ENCODE measurements at places on chromosomes 13 and 19.

- no peak for DNase-seq
Observed at GRCh38 chr13:31225998-31226675, 26.4 kb downstream of the B3GLCT start.

- no peak for DNase-seq
Observed at GRCh38 chr13:48648446-48648845, 5.3 kb upstream of the CYSLTR2 start.

- no peak for DNase-seq
Observed at GRCh38 chr13:79593641-79594275, 112.8 kb downstream of the NDFIP2 start.

DNA sequence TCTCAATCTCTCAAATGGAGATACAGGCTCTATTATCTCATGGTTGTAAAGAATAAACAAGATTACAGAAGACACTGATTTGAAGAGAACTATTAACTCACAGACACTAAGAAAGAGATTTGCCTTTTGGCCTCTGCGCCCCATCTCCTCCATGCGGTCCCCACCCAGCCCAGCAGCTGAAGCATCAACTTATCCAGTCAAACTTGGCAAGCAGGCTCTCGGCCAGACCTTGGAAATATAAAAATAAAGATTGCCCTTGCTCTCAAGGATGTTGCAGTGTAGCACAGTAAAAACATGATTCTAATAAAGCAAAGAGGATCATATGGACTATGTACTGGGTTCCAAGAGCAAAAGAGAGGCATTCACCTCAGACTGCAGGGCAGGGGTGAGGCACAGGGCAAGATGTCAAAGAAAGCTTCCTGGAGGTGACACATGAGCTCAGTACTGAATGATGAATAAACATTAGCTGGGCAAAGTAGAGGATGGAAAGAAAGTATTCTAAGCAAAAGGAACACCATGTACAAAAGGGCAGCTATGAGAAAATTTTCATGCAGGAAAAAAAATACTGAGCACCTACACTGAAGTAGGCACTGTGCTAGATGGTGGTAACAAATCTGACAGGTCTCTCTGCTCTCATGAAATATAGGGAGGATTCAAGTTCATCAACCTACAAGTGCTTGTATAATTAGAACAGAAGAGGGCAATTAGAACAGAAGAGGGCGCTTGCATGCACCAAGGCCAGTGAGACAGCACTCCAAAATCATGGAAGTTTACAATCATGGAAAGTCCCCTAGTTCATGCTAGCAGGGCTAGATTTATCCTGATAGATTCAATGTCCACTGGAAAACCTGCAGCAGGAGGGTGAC, 85.0 kb downstream of the SACS start:
- DNase-seq: no peak

DNA sequence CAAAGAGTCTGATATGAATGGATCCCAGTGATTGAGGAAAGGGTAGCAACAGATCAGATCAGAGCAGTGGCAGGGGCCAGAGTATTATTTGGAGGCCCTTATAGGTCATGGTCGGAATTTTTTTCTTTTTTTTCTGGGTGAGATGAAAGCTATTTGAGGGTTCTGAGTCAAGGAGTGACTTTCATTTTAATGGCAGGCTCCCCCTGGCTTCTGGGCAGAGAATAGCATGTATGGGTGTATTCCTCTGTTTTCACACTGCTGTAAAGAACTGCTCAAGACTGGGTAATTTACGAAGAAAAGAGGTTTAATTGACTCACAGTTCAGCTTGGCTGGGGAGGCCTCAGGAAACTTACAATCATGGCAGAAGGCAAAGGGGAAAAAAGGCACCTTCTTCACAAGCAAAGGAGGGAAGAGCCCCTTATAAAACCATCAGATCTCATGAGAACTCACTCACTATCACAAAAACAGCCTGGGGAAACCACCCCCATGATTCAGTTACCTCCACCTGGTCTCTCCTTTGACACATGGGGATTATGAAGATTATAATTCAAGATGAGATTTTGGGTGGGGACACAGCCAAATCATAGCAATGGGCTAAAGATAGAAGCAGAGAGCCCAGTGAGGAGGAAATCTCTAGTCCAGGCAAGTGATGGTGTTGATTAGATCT, 3.0 kb upstream of the SLC6A16 start:
- DNase-seq: no peak

- no peak for DNase-seq
Observed at GRCh38 chr13:71621174-71622124, 245.6 kb downstream of the DACH1 start.

DNA sequence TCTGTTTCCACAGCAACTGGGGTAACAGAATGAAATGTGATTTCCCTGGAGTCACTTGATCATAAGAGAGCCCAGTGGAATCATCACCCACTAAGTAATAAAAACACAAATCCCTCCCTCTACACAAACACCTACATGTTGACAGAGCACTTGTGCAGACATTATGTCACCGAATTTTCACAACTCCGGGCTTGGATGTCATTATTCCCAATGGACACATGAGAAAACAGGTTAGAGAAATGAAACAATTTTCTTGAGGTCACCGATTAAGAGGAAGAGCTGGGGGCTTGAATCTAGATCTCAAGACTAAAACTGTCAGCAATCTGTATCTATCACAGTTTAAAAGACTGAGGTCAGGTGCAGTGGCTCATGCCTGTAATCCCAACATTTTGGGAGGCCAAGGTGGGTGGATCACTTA, 3.1 kb downstream of the XRCC1 start:
- DNase-seq: no peak

GRCh38 chr19:33236696-33237390, 11.2 kb upstream of the SLC7A10 start:
- DNase-seq: no peak

- DNase-seq: no peak
Observed at GRCh38 chr13:78770601-78771000, 111.6 kb upstream of the OBI1 start.

- no peak for DNase-seq
Observed at GRCh38 chr19:4557971-4558941, 1.2 kb downstream of the SEMA6B start.

DNA sequence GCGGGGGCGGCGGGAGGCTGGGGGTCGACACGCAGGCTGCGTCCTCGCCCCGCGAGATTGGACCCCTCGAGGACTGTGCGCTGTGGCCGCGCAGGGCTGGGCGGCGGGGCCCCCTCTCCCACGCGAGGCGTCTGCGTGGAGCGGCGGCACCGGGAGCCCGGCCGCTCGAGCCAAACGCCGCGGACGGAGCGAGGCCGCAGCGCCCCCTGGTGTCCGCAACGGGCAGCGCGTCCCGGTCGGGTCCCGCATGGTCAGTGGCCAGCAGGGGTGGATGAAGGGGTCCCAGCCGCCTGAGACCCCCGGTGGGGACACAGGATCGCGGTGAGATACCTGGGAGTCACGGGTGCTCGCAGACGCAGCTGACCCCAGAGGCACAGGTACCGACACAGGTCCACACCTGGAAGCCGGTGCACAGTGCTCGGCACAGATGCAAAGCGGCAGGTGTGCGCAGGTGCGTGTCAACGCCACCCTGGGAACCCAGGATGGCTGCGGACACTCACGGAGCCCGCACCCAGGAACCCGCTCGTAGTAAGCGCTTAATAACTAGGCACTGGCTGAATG, 2.1 kb upstream of the CIRBP start:
- DNase-seq: no peak

DNA sequence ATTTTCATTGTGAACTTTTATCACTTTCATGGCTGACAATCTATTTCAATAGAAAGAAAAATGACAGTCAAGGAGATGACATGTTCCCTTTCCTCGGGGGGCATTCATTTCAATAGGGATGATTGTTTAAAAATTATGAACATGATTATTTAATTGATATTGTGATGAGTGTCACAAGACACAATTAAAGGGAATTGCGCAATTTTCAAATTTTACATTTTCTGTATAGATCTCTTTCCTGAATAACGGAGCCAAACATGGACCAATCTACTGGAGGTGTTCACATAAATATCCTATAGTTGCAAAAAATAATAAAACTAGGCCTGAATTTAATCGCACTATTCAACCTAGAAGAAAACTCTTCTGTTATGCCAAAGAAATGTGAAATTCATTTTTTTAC, 1274.6 kb downstream of the SLITRK5 start:
- DNase-seq: no peak

DNA sequence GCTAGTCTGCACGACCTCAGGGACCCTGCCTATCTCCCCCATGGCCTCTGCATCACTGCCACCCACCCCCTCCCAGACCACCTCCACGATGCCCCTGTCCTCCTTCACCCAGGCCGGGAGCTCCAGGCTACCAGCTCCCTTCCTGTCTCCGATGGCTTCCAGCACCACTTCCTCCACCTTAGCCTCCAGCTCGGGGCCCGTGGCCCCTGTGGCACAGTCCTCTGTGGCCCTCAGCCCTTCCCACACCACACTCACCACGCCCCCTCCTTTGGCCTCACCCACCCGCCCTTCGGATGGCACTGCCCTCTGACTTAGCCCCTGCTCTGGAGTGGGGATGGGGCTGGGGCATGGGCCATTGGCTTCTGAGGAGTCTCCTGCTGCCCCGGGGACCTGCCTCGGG, 7.2 kb downstream of the PALM3 start:
- DNase-seq: no peak

- no peak for DNase-seq
Observed at GRCh38 chr13:99057310-99057975, 79.6 kb upstream of the DOCK9 start.

DNA sequence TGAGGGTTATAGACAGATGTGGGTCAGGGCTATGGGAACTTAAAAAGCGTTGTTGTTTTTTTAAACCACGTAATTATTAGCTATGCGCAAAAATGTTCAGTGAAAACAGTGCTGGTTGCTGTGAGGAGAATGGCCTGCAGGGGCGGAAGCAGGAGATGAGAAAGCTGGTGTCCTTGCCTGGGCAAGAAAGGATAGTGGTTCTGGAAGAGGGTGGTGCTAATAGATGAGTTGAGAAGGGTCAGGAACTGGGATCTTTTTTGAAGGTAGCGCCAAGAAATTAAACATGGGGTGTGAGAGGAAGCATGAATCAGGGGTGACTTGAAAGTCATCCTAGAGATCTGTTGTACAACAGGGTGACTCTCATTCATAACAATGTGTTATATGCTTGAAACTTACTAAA, 4.8 kb upstream of the SMG9 start:
- DNase-seq: no peak

- DNase-seq: no peak
Observed at GRCh38 chr13:26679411-26680122, 81.0 kb downstream of the GPR12 start.

DNA sequence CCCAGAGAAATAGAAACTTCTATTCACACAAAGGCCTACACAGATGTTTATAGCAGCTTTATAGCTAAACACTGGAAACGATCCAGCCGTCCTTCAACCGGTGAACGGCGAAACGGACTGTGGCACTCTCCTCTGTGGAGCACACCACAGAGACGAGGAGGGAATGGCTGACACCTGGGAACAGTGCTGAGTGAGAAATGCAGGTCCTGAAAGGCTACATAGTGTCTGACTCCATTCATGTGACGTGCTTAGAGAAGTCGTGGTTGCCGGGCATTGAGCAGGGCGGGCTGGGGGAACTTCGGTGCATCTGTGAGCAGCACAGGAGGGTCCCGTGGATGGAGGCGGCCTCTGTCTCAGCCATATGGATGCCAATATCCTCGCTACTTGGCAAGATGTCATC, 3.1 kb upstream of the GRK1 start:
- no peak for DNase-seq

DNA sequence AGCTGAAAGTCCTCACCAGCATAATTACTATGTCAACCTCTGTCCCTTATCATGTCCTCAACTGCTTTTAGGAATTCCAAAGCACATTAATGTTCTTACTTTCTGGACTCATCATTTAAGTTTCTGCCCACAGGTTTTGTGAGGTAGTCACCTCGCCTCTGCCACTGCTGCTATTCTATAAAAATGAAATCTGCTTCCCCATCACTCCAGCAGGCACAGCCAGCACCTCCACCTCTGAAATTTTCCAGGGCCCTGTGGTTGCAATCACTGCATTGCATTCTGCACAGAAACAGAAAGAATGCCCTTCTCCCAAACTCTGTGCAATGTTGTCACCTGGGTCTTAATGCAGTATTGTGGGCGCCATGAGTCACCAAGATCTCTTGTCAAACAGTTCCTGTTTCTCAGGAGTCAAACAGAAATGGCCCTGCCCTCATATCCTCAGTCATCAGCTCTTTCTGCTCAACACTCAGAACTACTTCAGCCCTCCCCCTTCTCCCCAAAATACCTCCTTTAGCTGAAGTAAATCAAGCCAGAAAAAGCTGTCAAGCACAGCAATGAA, 529.2 kb upstream of the NBEA start:
- DNase-seq: no peak

DNA sequence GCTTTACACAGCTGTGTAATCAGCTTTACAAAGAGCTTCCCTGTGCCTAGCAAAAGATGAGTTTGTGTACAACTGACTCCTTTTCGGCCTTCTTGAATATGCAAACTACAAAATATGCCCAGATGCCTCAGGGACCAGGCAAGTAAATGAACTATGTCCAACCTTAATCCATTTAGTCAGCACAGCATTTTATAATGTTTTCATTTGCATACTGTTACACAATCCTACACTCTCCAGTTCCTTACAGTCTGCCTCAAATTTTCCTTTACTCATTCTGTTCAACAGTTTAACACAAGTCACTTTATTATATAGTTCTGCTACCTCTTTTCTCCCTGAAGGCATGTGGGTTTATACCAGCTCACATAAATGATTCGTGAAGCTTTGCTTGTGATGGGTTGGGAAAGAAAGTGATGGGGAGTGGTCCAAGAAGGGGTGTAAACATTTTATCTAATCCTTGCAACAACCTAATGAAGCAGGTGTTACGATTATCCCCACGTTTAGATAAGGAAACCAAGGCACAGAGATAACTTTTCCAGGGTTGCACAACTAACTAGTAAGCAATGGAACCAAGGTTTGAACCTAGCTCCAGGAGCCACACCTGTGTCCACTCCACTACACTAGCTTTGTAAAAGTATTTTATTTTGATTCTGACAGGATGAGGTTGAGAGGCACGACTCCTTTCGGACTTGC, 3.3 kb upstream of the USP12 start:
- no peak for DNase-seq

DNA sequence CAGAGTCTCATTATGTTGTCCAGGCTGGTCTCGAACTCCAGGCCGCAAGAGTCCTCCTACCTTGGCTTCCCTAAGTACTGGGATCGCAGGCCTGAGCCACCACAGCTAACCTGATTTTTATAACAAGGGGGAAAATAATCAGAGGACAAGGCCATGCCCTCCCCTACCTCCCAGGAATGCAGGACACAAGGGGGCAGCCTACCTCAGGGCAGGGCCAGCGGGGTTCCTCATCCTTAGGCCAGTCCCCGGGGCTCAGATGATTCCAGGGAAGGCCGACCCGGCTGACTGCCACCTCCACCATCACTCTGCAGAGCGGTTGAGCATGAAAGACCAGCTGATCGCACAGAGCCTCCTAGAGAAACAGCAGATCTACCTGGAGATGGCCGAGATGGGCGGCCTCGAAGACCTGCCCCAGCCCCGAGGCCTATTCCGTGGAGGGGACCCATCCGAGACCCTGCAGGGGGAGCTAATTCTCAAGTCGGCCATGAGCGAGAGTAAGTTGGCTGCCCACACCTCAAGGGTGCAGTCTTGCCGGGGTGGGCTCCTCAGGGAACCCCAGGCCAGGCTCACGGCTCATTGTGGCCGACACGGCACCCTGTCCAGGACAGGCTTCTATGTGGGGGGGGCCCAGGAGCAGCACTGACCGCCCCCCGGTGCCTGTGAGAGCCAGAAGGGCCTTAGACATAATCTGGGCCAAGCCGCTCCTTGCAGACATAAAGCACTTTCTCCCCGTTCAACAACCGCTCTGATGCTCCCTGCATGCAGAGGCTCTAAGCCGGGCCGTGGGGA, 26.8 kb downstream of the PEX11G start:
- DNase-seq: no peak

- peak; percentile 73 for DNase-seq
Observed at GRCh38 chr19:49338691-49339300, 3.6 kb downstream of the CD37 start.
